ENCODE measurements at places on chromosomes 7 and 10.

GRCh38 chr10:79242620-79243152, 104.6 kb upstream of the PPIF start:
- peak; percentile 66 for DNase-seq

GRCh38 chr10:110355141-110355831, 50.6 kb upstream of the SMNDC1 start:
- DNase-seq, result no peak

DNA sequence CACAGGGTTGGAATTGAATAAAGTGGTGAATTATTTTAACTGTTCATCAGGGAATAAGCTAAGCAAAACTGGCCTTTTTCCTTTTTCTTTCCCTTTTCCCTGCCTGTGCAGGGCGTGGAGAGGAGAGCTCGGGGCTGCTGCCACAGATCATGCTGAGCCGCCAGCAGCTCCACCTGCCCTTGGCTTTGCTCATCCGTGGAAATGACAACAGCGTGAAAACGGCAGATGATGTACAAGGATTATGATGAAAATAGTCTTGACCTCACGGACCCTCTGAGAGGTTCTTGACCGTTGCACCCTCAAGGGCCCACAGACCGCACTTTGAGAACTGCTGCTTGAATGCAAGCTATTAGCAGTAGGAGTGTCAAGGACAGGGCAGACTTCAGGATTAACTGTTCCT, 10.6 kb downstream of the PPP2R2D start:
- no peak for DNase-seq

- DNase-seq, result no peak
Observed at GRCh38 chr7:140559410-140559809, 80.1 kb upstream of the MKRN1 start.
